ENCODE measurements at places on chromosomes 11 and 22.

- DNase-seq, result no peak
Observed at GRCh38 chr11:88301488-88302140, 35.9 kb downstream of the CTSC start.

DNA sequence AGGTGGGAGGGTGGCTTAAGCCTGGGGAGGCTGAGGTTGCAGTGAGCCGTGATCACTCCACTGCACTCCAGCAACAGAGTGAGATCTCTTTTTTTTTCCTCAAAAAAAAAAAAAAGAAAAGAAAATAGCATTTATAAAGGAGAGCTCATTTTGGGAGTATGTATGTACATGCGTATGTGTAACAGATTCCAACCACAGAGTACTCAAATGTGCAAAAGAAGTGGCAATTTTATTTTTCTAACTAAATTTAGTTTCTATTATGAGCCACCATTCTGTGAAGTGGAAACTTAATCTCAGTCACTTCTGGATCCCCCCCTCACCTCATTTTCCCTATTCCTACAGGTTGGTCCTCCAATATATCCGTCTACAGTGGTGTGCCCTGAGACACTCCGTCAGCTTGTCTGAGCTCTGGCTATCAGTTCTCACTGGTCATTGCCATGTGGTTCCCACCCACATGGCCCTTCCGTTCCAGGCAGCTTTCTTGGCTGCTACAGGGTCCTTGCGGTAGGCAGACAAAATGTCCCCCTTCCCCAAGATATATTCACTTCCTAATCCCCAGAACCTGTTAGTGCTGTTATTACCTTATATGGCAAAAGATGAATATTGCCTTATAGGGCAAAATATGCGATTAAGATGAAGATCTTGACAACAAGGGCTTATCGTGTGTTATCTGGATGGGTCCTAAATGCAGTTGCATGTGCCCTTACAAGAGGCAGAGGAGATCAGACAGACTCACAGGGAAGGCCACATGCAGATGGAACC is 35.8 kb upstream of the TSKU start:
- no peak for DNase-seq

- DNase-seq, result no peak
Observed at GRCh38 chr22:36234919-36235318, 4.4 kb downstream of the APOL2 start.

DNA sequence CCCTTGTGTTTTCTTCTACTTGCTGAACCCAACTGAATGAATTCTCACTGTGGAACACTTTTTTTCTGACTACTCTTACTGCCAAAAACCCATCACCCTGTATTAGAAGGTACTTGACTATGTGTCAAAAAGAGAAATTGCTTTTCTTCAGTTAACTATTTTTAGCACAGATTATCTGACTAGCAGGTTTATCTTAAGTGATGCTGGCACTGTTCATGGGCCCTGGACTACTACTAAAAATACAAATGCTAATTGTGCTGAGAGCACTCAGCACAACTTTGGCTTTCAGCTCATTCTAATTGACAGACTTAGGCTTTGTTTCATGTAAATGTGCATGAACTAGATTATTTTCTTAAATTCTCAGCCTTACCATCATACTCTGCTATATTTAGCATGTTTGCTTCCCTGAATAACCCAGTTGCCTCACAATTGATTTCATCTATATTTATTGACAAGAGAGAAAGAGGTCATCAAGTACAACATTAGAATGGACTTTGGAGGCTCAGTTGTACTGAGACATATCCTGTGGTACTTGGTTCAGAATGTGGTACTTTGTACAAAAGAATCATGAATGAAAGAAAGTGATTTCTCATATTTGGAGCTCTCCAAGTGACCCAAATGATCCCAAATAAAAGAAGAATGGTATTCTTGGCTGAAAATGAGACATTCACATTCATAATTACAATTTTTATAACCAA is 478.3 kb downstream of the KCNA4 start:
- DNase-seq, result no peak

GRCh38 chr11:7467652-7468051 is 17.7 kb upstream of the OLFML1 start:
- DNase-seq, result no peak

- DNase-seq, result no peak
Observed at GRCh38 chr11:133506551-133507094, 25.7 kb downstream of the OPCML start.

Data from GM19239 (cell line).